DMS79 (cell line): ENCODE measurements at places on chromosomes 1 and 21.

- no peak for DNase-seq
These were observed 46.8 kb upstream of the RUNX1 start for GRCh38 chr21:35095859-35096291.

GRCh38 chr1:65279070-65279779 is 30.1 kb upstream of the DNAJC6 start:
- no peak for DNase-seq

GRCh38 chr1:1616045-1616790 is 918 bp downstream of the MIB2 start:
- no peak for DNase-seq

DNA sequence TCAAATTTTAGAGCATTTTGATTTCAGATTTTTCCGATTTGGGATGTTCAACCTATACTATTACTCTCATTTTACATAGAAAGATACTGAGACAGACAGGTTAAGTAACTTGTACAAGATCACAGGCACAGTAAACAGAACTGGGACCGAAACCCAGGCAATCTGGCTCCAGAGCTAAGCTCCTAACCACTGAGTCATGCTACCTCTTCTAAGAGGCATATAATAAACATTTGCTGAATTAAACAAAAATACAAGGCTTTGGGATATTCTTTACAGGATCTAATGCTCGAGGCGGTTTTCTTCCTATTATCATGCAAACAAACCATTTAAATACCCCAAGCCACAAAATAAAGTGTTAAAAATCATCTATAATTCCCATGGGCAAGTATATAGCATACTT is 50.3 kb downstream of the MCOLN2 start:
- no peak for DNase-seq

GRCh38 chr21:44657635-44658540 is at the start of gene KRTAP12-3:
Gene KRTAP12-3, plus strand, starts transcription at chr21:44657932. Its CDS starts 48 bp downstream, at chr21:44657980.
- DNase-seq = no peak

GRCh38 chr1:47624531-47624930 is 186.7 kb downstream of the FOXD2 start:
- no peak for DNase-seq
